Activated T-helper 1 cell treated with anti-CD3 and anti-CD28 coated beads, Interleukin-2, amount 50 U/mL, for 16 hours (primary cell): ENCODE measurements at places on chromosomes 1 and 21.

DNA sequence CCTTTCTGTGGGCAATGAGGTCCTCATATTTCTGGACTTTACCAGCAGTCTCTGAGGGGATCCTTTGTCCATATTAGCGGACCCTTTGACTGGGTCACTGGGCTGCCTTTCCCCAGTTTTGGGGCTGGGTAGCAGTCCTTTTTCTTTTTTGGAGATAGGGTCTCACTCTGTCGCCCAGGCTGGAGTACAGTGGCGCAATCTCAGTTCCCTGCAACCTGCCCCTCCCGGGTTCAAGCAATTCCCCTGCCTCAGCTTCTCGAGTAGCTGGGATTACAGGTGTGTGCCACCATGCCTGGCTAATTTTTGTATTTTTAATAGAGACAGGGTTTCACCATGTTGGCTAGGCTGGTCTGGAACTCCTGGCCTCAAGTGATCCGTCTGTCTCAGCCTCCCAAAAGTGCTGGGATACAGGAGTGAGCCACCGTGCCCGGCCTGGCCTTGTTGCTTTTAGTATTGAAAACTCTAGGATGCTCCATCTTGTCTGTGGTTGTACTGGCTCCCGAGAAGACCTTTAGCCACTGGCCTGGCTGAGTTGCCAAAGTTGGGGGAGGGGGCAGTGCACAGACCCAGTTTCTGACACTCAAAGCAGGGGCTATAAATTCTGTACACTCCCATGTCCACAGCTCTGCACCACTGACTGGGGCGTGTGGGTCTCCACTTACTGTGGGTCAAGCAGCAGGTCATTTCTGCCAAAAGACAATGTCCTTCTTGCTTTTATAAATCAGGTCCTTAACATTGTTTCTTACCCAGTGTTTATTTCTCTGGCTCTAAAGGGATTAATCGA is 33.1 kb downstream of the MAN1C1 start:
- DNase-seq: no peak

DNA sequence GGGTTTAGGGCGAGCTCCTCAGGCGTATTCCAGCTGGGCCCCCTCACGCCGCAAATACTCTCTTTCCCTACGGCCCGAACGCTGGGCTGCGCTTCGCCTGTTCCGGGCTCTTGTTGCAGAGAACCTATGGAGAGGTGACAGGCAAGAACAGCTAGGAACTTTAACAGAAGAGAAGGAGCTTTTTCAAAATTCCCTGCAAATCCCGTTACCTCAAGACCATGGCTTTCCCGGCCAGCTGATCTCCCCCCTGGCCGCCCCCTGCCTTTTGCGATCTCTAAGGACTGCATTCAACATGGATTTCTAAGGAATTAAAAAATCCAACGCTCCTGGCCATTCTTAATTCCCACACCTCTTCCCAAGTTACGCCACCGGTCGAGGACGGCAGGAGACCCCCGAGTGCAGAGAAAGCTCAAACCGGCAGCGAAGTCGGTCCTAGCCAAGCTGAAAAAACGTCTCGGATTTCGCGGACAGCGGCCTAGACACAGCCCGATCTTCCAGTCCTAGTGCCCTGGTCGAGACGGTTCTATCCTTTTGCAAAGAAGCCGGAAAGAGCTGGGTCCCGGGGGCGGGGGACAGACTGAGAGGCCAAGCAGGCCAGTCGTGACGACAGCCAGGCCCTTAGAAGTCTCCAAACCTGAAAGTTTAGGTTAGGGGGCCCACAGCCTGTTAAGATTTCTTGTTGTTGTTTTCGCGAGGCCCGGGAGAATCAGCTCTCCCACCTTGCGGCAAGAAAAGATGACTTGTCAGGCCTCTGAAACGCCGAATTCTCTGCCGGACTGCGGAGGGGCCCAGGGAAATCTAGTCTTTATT is 1.1 kb upstream of the TBX15 start:
- no peak for DNase-seq

DNA sequence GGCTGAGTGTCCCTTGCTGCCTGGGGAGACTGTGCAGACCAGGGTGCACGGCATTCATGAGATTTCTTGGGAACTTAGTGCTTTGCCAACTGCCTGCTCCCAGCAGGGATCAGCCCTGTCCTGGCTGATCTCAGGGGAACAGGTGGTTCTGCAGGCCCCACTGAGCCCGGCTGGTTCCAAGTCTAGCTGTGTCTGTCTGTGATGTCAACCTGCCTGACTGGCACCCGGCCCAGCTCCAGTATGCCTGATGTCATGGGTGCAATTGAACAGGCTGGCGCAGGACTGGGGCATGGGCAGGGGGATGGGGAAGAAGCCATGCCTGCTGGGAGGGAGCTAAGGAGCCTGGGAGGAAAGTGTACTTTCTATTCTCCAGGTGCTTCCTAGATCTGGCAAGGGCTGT is 227.1 kb downstream of the GRIK3 start:
- no peak for DNase-seq

DNA sequence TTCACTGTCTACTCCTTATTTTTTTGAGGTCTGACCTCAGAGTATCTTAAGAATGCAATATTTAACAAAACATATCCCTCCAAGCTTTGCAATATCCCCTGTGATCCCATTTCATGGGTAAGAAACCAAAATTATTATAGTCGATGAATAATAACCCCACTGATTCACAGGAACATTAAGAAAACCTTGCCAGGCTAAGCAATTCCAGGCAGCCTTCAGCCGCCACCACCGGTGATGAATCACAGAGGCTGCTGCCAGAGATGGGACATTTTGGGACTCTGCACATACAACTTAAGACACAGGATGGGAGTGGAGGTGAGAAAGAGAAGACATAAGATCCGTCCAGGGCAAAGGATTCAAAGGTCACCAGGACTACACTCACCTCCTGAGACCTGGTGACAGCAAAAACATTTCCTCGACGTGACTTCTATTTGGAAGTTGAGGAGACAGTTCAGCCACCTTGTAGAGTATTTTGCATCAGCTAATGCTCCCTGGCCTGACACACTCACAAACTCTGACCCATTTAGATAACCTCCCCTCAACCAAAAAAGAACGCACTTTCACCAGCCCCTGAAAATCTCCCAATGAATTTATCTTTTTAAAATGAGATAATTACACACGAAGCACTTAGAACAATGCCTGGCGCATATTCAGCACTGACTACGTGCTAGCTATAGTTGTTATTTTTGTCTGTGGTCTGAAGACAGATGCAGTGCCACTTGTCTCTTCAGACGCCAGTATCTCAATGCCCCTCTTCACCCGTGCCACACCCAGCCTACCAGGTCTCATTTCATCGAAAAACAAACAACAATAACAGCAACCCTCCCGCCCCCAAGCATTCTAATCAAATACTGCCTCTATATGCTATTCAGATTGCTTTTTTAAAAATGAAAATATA is 17.8 kb upstream of the OVAAL start:
- no peak for DNase-seq

DNA sequence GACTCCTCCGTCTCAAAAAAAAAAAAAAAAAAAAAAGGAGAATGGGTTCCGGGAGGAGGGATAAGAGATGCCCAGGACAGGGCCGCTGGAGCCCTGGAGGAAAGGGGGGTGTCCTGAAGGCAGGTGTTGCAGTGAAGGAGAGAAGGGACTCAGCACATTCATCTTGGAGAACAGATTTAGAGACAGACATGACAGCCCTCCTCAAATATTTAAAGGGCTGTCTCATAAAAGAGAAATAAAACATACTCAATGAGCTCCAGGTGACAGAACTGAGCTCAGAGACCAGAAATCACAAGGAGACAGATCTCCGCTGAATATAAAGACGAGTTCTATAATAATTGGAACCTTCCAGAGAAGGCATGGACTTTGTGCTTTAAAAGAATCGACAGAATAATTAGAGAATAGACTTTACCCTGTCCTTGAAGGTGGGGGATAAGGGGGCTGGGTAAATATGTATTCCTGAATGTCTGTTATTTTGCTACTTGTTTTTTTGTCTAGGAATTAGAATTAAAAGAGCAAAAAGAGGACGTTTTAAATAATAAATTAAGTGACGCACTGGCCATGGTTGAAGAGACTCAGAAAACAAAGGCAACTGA is 52.0 kb upstream of the EFHD2 start:
- DNase-seq: no peak

DNA sequence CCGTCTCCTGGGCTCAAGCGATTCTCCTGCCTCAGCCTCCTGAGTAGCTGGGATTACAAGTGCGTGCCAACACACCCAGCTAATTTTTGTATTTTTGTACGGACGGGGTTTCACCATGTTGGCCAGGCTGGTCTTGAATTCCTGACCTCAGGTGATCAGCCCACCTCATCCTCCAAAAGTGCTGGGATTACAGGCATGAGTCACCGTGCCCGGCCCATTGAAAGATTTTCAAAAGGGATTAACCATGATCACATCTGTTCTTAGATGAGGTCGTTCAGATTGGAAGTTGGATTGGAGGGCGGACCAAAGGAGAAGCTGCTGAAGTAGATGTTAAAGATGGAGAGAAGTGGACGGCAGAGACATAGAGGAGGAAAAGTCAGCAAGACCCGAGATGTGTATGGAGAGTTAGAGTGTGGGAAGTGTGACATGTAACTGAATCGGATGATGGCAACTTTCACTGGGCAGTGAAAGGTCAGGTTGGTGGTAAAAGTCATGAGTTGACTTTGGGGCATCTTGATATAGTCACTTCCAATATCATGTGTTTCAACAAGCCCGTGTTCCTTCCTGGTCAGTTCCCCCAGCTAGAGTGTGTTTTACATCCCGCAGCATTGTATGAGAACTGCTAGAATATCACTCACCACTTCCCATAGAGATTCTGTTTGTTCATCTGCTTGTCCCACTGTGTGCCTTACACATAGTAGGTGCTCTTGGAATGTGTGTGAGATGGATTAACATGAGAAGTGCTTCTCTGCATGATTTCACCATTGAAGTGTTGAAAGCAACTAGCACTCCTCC is 54.4 kb upstream of the TINAGL1 start:
- DNase-seq: no peak

DNA sequence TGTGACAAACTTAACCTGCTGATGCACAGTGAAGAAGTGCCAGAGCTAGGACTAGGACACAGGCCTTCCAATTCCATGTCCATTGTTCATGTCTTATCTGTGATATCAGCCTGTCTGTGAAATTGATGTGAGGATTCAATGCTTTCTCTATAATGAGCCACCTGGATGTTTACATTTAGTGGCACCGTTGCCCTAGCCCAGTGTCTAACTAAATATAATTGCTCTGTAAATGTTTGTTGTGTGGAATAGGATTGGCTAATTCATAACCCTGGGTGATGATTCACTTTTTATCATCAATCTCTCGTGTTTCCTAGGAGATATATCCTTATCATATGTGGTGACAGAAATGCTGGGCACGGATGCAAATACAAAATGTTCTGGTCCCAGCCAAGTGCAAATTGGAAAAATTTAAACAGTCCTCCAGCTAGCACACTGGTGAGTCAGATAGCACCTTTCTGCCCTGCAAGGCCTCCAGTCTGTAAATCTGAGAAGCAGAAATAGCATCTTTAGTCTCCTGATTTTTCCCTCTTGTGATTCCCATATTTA is 46.9 kb upstream of the GNG12 start:
- DNase-seq: no peak

DNA sequence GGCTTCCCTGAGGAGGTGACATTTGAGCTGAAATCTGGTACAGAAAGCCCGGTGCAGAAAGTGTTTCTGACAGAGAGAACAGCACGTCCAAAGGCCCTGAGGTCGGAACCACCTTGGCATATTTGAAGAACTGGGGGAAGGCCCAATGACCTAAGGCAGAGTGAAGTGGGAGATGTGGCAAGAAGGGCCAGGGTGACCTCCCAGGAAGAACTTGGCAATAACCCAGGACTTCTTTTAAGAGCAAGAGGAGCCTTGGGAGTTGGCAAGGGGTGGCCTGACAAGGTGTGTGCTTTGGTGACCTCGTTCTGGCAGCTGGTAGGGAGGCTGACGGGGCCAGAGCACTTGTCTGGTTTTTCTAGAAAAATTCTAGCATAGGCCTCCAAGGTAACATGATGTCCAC is 23.4 kb downstream of the TTC39A start:
- no peak for DNase-seq

- no peak for DNase-seq
Observed at GRCh38 chr1:219900201-219900600, 28.2 kb downstream of the SLC30A10 start.

DNA sequence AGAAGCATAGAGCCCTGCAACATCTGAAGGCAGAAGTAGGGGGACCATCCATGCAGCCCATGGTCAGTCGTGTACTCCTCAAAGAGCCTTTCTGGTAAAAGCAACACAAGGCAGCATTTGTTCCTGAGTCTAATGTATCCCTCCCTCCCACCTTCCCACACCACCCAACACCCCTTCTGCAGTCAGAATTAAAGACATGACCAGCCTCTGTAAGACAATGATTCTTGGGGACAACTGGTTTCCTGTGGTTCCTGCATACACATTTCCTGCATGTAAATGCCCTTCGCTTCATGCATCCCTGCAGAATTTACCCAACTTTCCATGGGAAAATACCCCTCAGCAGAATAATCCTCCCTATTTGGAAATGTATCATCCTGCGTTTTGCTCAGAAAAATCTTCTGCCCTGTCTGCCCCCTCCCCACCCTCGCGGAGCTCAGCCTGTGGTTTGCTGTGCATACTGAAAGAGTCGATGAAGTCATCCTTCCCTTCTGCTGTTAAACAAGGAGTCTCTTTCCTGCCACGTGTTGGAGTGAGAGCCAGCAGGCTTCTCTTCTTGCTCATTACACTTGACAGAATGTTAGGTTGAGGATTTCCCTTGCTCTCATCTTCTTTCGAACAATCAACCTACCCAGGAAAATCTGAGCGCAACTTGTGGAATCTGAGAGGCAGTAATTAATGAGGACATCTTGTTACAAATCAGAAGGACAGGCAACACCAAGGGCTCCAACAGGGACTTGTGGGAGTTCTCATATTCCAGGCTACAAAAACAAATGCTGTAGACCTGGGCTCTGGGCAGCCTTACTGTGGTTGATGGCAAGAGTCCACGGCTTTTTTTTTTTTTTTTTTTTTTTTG is 4.7 kb downstream of the TNN start:
- DNase-seq: no peak

DNA sequence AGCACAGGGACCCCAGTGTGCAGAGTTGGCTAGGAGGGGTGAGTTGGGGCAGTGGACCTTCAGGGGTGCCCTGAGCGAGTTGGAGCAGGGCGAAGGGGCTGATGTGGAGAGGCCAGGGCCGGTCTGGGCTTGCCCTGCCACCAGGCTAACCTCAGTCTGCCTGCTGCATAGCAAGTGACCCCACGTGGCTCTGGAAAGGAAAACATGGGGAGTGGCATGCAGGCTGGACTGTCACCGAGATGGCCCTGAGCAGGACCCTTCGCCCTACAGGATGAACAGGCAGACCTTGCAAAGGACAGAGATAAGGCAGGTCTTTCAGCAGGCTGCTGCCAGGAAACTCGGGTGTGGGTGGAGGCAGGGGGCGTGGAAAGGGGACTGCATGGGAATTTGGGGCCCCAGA is 51.5 kb downstream of the FOXO6 start:
- no peak for DNase-seq

GRCh38 chr1:19203440-19203839 is 6.6 kb downstream of the UBR4 start:
- no peak for DNase-seq

GRCh38 chr1:21280482-21280881 is 9.8 kb downstream of the ECE1 start:
- DNase-seq: no peak

DNA sequence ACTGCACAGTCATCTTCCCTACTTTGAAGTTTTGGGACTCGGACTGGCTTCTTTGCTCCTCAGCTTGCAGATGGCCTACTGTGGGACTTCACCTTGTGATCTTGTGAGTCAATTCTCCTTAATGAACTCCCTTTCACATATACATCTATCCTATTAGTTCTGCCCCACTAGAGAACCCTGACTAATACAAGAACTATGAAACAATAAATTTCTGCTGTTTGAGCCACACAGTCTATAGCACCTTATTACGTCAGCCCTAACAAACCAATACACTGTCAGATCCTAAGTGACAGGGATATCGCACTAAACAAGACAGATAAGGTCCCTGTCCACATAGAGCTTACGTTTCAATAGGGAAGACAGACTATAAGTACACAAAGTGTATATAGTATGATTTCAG is 120.1 kb downstream of the PLPP3 start:
- DNase-seq: no peak
